ENCODE measurements at places on chromosomes 5 and 9. TPM values are rescaled to one million over a fixed set of nuclear protein-coding genes. Genes with fewer than 3 reads are reported as not detected.

Gene IL13
- not detected for total RNA-seq

Gene CXXC5
- total RNA-seq = 66.8 TPM

Gene SLC36A2
- total RNA-seq = under 0.01 TPM

Gene GCNT1
- 3.7 TPM for total RNA-seq

Gene MAST4
- 10.4 TPM for total RNA-seq

Gene SPATA31A6
- not detected for total RNA-seq

Gene MEGF10
- total RNA-seq = 77.8 TPM

Gene TRIM36
- 2.6 TPM for total RNA-seq

Gene DOCK8
- 13.0 TPM for total RNA-seq

Gene GAS1
- 113 TPM for total RNA-seq

Gene PDE6A
- not detected for total RNA-seq

Gene SHC3
- total RNA-seq = 0.52 TPM

Gene ELAVL2
- total RNA-seq = 3.1 TPM

Gene MRPL36
- total RNA-seq = 28.7 TPM

Gene PCDHGC5
- 2.1 TPM for total RNA-seq

Gene MORN5
- not detected for total RNA-seq

Gene GPR21
- 3.1 TPM for total RNA-seq
